ENCODE measurements at places on chromosomes 11 and 22.
A peak's percentile ranks its signal among the peaks of the same experiment; 100 is the strongest.

GRCh38 chr22:32671886-32672285 lies 129.6 kb upstream of the TIMP3 start:
- no peak for DNase-seq

DNA sequence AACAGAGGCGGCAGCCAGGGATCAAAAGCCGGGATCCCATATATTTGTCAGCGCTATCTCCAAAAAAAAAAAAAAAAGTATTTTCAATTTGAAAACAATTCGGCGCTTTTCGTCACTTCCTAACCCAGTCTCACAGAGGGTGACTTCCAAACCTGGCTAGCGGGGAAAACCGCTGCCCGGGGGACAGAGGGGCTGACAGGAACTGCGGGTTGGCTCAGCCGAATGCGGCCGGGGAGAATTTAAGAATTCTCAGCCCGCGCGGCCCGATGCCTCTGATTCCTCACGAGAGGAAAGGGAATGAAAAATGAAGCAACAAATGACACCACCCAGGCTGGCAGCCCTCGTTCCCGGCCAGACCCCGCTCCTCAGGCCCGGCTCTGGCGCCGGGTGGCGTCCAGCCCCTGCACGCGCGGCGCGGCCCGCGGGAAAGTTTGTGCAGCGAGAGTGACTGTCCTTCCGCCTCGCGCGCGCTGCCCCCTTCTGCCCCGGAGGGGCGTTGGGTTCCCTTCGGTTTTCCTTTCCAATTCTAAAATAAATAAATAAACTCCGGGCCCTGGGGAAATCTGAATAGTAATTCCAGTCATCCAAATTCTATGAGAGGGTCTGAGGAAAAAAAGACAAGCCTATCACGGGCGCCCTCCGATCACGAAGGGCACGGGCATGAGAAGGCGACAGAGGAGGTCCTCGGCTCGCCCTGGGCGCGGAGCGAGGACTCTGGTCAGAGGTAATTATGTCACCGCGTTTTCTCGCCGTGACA lies 4.8 kb upstream of the PAX6 start:
- DNase-seq, result no peak

GRCh38 chr22:19105456-19105855 lies 16.8 kb downstream of the DGCR2 start:
- DNase-seq, result no peak

DNA sequence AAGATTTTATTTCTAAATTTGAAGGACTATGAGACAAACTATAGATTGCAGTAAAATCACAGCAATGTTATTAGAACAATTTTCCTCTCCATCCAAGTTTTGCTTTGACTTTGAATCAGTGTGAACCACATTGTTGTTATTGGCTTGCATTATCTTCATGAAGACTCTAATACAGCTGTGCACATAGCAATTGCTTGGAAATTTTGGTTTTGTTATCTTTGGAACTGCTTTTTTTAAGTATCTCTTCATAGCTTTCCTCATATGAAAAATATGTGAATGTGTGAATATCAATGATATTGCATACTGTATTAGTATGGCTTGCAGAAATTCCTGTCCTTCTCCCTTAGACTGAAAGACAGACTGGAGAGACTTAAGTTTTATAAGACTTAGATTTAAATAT lies 666.6 kb downstream of the LUZP2 start:
- DNase-seq, result no peak

GRCh38 chr11:69293819-69294505 lies at the start of gene MYEOV:
Gene MYEOV (plus strand): TSS chr11:69294155. CDS start chr11:69295355, 1,200 bp downstream.
- peak; percentile 22 for DNase-seq

- DNase-seq, result peak; percentile 85
Measured at GRCh38 chr22:37749226-37749625, 52.4 kb downstream of the TRIOBP start.

- peak; percentile 48 for DNase-seq
Measured at GRCh38 chr11:121800731-121801393, 315.2 kb downstream of the BLID start.

DNA sequence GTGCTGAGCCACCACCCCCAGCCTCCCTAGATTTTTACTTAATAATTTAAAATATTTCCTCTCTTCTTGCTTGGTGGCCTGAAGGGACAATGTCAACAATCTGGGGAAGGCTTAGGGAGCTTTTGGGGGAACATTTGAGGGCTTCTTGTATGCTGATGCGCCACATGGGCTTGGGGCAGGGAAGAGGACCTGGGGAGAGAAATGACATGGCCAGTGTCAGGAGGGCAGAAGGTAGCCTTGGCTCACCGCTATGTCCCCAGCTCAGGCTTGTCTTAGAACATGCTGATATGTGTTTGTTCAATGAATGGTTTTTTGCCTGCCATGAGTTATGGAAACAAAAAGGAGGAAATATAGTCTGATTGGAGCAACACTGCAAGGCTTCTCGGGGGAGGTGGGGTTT lies 51.6 kb downstream of the ST14 start:
- no peak for DNase-seq

DNA sequence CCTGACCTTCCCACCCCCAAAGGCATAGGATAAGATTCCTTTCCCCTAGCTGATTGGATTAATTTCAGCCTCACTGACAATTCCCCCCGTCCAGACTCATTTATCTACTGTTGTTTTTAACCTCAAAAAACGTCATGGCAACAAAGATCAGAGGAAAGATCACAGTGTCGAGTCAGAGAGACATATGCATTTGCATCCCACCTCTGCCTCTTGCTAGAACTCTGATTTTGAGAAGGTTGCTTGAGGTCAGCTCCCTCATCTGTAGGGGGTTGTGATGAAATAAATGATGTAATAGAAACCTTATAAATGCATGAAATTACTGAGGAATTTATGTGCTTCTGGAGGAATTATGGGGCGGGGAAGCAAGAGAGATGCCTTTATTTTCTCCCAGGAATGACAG lies 53.3 kb upstream of the SYN3 start:
- DNase-seq, result no peak

- peak; percentile 97 for DNase-seq
Measured at GRCh38 chr11:134223836-134224709, at the start of the genes NCAPD3 and VPS26B. Gene NCAPD3 (minus strand): TSS chr11:134223967. CDS start chr11:134223926, 41 bp downstream. Gene VPS26B (plus strand): TSS chr11:134224671. CDS start chr11:134225123, 452 bp downstream.

GRCh38 chr22:47203554-47203991 lies 441.1 kb downstream of the TBC1D22A start:
- DNase-seq, result no peak

DNA sequence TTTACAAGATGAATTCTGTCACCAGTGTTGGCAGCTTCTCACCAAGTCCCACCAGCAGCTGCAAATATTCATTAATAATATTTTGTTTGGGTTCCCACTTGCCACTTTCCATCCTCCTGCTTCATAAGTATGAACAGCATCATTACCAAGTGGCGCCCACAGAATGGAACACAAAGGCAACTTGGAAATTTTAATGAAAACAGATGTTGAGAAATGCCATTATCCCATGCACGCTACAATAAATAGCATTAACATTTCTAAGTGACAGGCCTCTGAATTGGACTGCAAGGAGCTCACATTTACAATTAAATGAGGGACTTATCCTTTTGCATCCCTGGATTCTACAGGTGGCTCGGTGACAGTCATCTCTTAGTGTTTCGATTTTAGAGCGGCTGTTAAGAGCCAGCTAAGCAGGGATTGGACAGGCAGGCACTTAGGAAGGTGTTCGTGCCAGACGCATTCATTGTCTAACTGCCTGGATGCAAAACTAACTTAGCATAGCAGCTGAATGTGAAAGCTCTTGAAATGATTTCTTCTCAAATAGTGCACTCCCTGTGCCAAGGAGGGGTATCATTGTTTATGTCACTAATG lies 170.3 kb downstream of the KIRREL3 start:
- DNase-seq, result no peak

- no peak for DNase-seq
Measured at GRCh38 chr11:117752071-117752470, 44.9 kb downstream of the DSCAML1 start.

- no peak for DNase-seq
Measured at GRCh38 chr11:105610871-105611571, 1.1 kb downstream of the GRIA4 start.

DNA sequence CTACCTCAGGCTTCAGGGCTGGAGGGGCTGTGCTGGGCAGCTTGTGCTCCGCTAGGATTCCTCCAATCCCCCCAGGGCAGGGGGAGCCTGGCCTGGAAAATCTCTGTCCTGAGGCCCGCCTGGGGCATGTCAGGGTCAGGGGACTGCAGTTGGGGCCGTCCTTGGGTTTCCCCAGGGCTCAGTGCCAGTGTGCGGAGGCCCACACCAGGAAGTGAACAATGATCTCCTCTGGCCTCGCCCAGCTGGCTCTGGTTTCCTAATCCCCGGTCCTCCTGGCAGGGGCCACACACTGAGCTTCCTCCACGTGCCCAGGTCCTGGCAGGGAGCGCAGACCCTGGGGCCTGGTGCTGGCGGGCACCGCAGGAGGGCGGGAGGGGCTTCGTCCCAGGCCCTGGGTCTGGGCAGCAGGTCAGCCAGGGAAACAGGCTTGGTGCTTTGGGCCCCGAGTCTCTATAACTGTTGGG lies 1.4 kb upstream of the MUC2 start:
- DNase-seq, result no peak

DNA sequence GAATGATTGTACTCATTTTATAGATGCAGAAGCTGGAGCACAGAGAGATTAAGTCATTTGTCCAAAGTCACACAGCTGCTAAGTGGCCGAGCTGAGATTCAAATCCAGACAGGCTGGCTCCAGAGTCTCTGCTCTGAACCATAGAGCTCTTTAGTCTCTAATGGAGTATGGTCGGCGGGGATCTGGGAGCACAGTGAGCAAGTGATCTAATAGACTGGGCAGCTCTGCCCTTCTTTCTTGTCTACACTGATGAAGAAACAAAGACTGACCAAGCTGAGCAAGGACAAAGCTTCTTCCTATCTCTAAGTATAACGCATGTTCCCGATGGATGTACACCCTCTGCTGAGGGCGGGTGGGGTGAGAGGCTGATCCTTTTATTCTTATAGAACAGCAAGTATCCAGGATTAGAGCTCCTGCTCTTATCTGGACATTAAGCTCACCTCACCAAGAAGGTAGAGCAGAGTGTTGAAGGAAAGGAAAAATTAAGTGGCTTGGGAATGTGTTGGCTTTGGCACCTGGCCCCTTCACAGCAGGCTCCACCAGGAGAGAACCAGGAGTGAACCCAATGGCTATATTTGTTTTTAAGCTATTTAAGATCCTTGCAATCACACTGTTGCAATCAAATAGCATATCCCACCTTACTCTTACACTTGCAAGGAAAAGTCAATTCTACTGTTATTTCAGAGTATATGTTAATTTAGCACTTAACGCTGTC lies 68.7 kb downstream of the ETS1 start:
- no peak for DNase-seq

GRCh38 chr11:68039526-68040086 lies 781 bp downstream of the TCIRG1 start:
- no peak for DNase-seq

GRCh38 chr22:30434843-30435242 lies 9.3 kb downstream of the MTFP1 start:
- no peak for DNase-seq

- no peak for DNase-seq
Measured at GRCh38 chr11:115112754-115113153, 391.5 kb downstream of the CADM1 start.

DNA sequence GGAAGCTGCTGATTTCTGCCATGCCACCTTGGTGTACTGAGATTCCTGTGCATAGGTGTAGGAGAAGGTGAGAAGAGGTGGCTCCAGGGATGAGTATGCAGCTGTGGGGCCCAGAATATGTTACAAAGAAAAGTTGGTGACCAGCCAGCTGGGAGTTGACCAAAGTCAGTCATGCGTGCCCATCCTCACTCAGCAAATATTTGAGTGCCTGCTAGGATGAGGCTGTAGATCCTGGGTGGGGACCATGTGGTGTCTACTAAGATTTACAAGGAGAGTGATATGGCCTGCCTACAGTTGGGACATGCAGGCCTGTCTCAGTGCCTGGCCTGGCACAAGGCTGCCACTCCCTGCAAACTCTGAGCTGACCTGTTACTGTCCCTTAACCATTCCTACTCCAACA lies 19.4 kb downstream of the RNF185 start:
- DNase-seq, result peak; percentile 92

DNA sequence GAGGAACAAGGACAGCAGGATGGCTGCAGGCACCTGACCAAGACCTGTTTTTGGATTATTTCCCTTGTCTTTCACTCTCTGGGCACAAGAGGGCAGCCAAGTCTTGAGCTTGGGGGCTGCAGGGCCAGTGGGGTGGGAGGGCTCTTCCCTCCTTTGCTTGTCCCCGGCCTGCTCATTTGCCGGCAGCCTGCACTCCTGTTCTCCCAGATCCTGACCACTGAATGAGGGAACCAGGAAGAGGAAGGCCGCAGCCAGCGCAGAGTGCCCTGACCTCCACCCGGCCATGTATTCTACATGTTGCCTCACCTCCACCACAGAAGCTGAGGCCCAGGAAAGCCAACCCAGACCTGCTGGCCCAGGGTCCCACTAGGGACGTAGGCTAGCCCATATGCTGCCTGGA lies 15.5 kb upstream of the NNMT start:
- DNase-seq, result no peak

GRCh38 chr22:31262312-31263133 lies 29.8 kb downstream of the PIK3IP1 start:
- peak; percentile 58 for DNase-seq

DNA sequence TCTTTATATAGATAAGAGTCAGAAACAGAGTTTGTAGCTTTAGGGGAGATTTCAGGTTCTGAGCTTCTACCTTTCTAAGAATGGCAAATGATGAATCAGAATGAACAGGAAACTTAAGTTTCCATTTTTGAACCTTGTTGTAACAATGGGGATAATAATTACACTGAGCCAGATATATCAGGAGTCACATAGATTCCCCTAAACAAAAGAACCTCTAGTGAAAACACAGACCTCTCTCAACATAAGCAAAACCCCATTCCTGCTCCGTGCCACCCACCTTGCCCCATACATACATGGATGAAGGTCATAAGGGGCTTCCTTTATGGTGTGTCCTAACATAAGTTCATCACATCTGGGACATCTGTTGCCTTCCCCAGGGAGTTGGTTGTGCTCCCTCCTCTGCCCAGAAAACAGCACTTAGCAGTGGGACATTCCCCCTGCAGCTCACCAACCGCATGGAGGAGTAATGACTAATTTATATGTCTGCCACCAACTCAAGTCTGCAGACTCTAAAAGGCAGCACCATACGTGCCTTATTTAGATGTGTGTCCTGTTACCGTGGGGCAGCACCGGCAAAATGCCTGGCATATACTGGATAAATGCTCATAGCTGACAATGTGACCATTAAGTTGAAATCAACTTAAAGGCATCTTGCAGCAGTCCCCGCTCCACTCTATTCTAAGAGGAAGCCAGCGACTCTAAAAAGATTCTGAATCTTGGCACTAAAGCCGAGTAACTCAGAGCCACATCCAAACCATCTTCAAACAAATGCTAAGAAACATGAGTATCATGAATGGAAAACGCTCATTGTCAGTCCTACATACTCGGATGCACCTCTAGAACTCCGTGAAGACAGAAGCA lies 8.0 kb downstream of the JAML start:
- DNase-seq, result no peak

GRCh38 chr11:9302448-9302847 lies 11.9 kb downstream of the TMEM41B start:
- no peak for DNase-seq

DNA sequence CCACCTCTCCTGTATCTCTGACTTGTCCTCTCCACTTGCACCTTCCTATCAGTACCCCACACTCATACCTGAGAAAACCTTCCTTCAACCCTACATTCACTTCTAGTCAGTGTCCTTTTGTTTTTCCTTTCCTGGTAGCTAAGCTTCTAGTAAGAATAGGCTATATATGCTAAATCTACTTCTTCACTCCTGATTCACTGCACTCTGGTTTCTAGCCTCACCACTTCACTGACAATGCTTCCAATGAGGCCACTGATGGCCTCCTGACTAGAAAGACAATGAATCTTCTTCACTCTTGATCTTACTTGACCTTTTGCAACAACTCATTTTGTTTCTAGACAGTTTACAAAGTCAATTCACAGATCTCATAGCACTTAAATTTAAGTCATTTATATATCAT lies 52.0 kb downstream of the RELT start:
- no peak for DNase-seq

GRCh38 chr22:35384527-35384926 lies 3.6 kb downstream of the HMOX1 start:
- no peak for DNase-seq

Measured in thyroid gland (tissue), 4 donors.